ENCODE measurements at places on chromosomes 6 and 20. TPM values are rescaled to one million over a fixed set of nuclear protein-coding genes. Genes with fewer than 3 reads are reported as not detected.

- DNase-seq, result no peak
- H3K27ac ChIP-seq, result no peak overlapping the region
- H3K4me3 ChIP-seq, result no peak overlapping the region
- H3K36me3 ChIP-seq, result no peaks in the 10 kb centered on the region
- H3K4me1 ChIP-seq, result no peaks in the 10 kb centered on the region
These were observed 358.3 kb downstream of the PAX1 start for GRCh38 chr20:22063753-22064152.

GRCh38 chr20:44589537-44589936 is 7.2 kb downstream of the PKIG start:
- H3K4me3 ChIP-seq, result no peak overlapping the region
- no peaks in the 10 kb centered on the region for H3K36me3 ChIP-seq
- H3K4me1 ChIP-seq, result no peaks in the 10 kb centered on the region
- no peak for DNase-seq
- H3K27me3 ChIP-seq, result no peaks in the 10 kb centered on the region
- no peak overlapping the region for H3K27ac ChIP-seq

DNA sequence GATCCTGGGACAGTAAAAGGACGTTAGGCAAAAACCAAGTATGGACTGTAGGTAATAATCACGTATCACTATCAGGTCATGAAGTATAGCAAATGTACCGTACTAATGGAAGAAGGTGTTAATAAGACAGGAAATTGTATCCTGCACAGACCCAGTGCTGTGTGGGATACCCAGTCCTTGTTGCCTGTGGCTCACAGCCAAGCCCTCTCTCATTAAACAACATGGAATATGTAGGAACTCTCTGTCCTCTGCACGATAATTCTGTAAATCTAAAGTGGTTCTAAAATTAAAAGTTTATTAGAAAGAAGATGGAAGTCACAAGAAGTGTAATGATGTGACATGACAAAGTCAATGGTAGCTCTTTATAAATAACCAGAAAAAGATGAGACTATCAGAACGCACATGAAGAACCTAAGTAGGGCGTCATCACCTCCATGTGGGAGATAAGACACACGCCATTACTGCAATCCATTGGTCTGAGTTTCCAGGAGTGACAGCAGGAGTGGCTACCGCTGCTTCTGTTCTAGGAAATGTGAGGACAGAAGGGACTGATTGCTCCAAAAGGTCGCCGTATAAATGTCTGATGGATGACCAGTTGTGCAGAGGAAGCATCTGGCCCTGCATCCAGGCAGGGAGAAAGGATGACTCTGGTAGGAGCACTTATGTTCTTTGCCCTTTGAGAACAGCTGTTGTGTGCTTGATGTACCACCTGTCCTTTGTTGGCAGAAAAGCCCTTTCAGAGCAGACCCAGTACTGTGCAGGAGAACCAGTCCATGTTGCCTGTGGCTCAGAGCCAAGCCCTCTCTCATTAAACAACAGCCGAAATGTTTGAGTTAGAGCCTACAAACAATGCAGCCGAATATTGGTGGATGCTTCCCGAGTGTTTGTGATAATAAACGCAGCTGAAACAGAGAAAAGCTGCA is 125.6 kb downstream of the FIG4 start:
- no peak overlapping the region for H3K27ac ChIP-seq
- no peak overlapping the region for H3K4me3 ChIP-seq
- H3K27me3 ChIP-seq, result no peaks in the 10 kb centered on the region
- no peaks in the 10 kb centered on the region for H3K36me3 ChIP-seq
- H3K4me1 ChIP-seq, result no peaks in the 10 kb centered on the region
- no peak for DNase-seq

- no peak overlapping the region for H3K27ac ChIP-seq
- DNase-seq, result no peak
- H3K36me3 ChIP-seq, result no peaks in the 10 kb centered on the region
- no peaks in the 10 kb centered on the region for H3K4me1 ChIP-seq
- H3K27me3 ChIP-seq, result no peaks in the 10 kb centered on the region
These were observed 82.5 kb upstream of the PLEKHG1 start for GRCh38 chr6:150517175-150517574.

The RBBP9 gene
- polyA plus RNA-seq, result 8.1 TPM

- no peaks in the 10 kb centered on the region for H3K27me3 ChIP-seq
- peaks cover 23% of the 10 kb centered on the region for H3K4me1 ChIP-seq
- no peak for DNase-seq
- no peaks in the 10 kb centered on the region for H3K36me3 ChIP-seq
These were observed 47.7 kb upstream of the CST5 start for GRCh38 chr20:23926944-23927872.

DNA sequence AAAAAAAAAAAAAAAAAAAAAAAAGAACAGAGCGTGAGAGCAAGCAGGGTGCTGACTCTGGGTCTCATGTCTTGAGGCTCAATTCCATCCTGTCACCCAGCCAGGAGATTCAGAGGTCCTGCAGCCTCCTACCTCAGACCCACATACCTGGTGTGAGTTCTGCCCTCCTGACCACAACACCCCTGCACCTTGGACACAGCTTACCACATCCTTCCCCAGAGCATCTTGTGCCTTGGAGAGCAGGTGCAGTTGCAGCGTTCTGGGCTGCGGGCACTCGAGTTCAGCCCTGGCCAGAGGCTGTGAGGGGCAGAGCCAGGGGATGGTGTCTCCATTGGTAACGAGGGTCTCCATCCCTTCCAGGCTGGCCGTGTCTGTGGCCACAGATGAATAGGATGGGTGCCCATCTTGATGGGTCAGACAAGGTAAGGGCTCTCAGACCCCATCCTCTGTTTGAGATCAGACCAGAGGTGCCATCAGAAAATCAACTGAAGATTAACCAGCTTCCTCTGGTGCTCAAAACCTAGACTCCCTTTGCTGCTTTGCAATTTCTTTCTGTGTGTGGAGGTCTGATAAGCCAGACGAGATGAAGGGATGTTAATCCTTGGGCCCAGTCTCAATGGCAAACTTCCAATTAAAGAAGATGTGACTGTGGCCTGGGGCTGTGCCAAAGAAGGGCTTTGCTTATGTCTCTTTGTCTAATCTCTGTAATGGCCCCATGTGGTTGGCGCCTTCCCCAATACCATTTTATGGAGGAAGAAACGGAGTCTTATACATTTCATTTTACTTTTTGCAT is 14.7 kb upstream of the ZNF831 start:
- H3K4me3 ChIP-seq, result peak overlapping the region; percentile 57
- no peak for DNase-seq
- no peaks in the 10 kb centered on the region for H3K27me3 ChIP-seq
- H3K36me3 ChIP-seq, result no peaks in the 10 kb centered on the region

GRCh38 chr6:104459543-104459942 is 400.2 kb downstream of the HACE1 start:
- H3K36me3 ChIP-seq, result no peaks in the 10 kb centered on the region
- H3K4me1 ChIP-seq, result no peaks in the 10 kb centered on the region
- no peak for DNase-seq
- H3K27ac ChIP-seq, result no peak overlapping the region
- no peak overlapping the region for H3K4me3 ChIP-seq

DNA sequence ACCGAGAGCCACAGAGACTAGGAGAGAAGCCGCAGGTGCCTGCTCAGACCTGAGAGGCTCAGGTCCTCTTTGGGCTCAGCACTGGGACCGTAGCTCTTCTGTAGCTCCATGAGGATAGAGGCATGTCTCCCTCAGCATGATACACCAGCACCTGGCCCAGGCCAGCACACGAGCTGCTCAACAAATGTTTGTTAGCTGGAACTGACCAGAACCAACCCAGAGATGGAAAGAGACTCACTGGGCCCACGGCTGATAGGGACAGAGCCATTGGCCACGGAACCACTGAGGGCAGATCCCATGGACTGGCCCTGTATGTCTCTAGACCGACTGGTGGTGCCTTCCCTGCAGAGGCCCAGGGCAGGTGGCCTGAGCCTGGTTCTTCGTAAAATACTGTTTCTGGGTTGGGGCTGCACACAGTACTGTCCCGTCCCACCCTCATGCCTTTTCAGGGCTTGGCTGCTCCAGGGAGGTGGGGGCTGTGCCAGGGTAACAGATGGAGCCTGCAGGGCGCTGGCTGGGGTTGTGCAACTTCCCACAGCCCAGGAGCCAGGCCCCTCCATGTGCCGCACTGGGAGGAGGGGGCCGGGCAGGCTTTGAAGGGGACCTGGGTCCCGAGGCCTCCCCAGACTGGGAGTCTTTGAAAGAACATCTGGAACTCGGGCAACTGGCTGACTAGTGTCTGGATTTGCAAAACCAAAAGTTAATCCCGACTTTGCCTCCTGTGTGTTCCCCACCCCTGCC is 5.2 kb downstream of the C20orf204 start:
- peak overlapping the region; percentile 82 for H3K27ac ChIP-seq
- DNase-seq, result no peak
- H3K4me3 ChIP-seq, result no peak overlapping the region
- H3K27me3 ChIP-seq, result no peaks in the 10 kb centered on the region

GRCh38 chr20:49287555-49288249 is 9.8 kb upstream of the ZNFX1 start:
- H3K27ac ChIP-seq, result no peak overlapping the region
- no peaks in the 10 kb centered on the region for H3K27me3 ChIP-seq
- peaks cover 11% of the 10 kb centered on the region for H3K4me1 ChIP-seq
- no peak overlapping the region for H3K4me3 ChIP-seq
- no peak for DNase-seq

- H3K27ac ChIP-seq, result no peak overlapping the region
- no peak for DNase-seq
- no peak overlapping the region for H3K4me3 ChIP-seq
- H3K36me3 ChIP-seq, result no peaks in the 10 kb centered on the region
- H3K4me1 ChIP-seq, result no peaks in the 10 kb centered on the region
- no peaks in the 10 kb centered on the region for H3K27me3 ChIP-seq
These were observed 22.2 kb downstream of the RIN2 start for GRCh38 chr20:19780261-19780660.

The XPO5 gene
- 9.3 TPM for polyA plus RNA-seq

DNA sequence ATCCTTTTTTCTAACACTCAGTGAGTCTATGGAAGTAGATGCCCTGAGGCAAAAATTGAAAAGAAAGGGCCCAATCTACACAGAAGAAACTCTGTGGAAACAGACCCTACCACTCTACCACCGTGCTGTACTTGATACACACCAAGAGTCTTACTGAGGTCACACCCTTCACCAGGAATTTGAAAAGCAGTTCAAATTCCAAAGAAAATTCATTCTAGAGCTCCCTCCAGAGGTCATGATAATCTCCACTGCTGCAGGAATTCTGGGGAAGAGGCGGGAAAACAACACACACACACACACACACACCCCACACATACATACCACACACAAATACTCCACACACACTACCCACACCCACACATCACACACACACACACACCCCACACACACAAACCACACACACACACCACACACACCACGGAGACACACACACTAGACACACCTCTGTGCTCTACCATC is 336.8 kb downstream of the HDGFL1 start:
- H3K27ac ChIP-seq, result no peak overlapping the region
- no peaks in the 10 kb centered on the region for H3K27me3 ChIP-seq
- no peaks in the 10 kb centered on the region for H3K4me1 ChIP-seq
- H3K36me3 ChIP-seq, result no peaks in the 10 kb centered on the region

GRCh38 chr6:45467853-45468252 is 90.1 kb upstream of the SUPT3H start:
- no peaks in the 10 kb centered on the region for H3K36me3 ChIP-seq
- no peaks in the 10 kb centered on the region for H3K27me3 ChIP-seq
- no peak for DNase-seq

The GPSM3 gene
- 178 TPM for polyA plus RNA-seq

The SLC26A8 gene
- not detected for polyA plus RNA-seq

Data from naive thymus-derived CD4-positive, alpha-beta T cell (primary cell).